ENCODE measurements at places on chromosomes 16 and 17.

DNA sequence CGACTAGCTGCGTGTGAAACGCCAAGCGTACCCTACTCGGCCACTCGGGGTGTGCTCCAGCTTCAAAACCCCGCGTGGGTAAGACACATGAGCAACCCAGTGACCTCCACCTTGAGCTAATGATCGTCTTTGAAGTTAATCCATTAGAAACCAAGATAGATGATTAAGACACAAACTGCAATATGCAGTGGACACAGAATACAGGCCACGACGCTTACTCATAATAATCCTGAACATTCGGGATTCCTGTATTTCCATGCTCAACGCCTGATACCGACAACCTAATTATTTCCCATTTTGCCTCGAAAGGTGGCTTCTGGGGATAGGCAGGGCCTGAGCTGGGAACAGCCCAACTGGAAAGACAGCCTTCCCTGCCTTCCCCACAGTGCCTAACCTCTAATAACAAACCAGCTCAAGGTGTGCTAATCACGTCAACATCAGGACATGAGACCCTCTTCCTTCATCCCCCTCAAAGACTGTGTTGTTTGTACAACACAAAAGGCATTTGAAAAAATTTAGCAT lies 504 bp upstream of the COPRS start:
- no peak for DNase-seq

DNA sequence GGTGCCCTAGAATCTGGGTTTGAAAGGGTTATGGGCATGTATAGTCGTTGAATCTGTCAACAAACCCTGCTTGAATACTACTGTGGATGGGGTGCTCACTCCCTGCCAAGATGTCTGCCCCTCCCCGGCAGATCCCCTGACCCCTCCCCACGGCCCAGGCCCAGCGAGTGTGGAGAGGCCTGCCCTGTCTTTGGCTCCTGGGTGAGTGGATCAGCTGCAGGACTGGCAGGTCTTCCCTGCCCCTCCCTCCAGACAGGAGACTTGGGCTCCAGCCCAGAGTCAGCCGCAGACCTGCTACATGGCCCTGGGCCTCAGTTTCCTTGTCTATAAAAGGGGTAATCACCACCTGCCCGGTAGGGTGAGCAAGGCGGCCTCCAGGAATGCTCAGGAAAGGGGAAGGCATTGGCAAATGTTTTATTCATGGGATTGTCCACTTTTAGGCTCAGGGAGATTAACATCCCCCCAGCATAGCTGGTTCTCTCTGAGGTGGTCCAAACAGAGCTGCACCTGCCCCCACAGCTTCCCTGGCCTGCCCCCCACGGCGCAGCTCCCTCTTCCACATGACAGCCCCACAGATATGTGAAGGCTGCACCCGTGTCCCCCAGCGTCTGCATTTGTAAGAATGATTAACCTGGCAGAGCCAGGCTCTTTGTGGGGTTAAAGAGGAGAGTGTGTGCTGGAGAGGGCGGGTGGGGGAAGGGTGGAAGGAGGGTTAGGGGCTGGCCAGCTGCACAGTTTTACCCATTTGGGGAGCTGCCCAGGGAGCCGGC lies 18.5 kb upstream of the SPNS2 start:
- DNase-seq: no peak

GRCh38 chr16:15976929-15977637 lies 27.7 kb downstream of the ABCC1 start:
- peak; percentile 64 for DNase-seq

DNA sequence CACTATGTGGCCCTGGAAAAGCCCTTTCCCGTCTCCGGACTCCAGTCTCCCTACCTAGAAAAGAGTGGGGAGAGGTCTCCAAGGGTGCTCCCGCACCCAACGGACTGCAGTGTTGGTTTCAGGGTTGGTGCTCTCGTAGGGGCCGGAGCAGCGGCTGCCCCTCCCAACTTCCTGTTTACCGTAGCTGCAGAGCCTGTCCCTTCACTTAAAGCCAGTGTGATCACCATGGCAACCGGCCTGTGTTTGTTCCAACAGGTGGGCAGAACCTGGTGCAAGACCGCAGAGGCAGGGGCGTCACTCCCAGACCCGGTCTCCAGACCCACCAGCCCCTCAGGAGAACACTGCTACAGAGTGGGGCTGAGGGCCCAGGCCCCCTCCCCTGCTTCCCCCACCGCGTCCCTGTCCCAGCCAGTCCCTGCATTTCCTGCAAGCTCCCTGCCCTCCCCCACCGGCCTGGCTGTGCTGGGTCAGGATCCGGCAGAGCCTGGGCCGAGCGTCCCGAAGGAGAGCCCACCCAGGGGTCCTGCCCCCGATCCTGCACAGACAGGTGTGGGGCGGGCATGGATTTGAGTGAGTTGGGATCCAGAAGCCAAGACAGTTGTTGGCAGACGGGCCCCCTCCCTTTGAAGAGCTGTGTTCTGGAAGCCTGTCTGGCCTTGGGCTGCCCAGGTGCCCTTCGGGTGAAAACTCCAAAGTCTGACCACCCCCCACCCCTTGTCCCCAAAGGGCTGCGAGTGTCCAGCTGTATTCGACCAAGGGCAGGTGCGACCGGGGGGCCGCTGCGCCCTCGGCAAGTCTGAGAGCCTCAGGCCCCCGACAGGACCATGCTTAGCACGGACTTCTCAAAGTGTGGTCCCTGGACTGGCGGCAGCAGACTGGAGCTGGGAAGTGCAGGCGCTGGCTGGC lies 1.5 kb upstream of the BAIAP3 start:
- peak; percentile 50 for DNase-seq

DNA sequence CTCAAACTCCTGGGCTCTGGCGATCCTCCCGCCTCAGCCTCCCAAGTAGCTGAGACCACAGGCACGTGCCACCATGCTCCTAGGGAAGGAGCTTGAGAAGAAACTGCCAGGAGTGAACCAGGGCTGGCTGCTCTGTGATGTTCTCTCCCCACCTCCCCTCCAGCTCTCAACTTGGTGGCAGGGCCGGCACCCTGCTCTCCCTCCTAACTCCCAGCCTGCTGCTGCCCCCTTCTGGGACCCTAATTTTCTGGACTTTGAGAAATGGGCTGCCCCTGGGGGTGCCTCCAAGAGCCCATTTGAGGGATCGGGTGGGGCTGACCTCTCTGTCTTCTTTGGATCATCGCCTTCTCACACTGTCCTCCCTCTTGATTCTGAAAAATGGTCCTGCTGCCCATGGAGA lies 14.9 kb upstream of the STAT3 start:
- DNase-seq: peak; percentile 25

- DNase-seq: no peak
Measured at GRCh38 chr16:16149710-16150116, 73.6 kb downstream of the ABCC6 start.

DNA sequence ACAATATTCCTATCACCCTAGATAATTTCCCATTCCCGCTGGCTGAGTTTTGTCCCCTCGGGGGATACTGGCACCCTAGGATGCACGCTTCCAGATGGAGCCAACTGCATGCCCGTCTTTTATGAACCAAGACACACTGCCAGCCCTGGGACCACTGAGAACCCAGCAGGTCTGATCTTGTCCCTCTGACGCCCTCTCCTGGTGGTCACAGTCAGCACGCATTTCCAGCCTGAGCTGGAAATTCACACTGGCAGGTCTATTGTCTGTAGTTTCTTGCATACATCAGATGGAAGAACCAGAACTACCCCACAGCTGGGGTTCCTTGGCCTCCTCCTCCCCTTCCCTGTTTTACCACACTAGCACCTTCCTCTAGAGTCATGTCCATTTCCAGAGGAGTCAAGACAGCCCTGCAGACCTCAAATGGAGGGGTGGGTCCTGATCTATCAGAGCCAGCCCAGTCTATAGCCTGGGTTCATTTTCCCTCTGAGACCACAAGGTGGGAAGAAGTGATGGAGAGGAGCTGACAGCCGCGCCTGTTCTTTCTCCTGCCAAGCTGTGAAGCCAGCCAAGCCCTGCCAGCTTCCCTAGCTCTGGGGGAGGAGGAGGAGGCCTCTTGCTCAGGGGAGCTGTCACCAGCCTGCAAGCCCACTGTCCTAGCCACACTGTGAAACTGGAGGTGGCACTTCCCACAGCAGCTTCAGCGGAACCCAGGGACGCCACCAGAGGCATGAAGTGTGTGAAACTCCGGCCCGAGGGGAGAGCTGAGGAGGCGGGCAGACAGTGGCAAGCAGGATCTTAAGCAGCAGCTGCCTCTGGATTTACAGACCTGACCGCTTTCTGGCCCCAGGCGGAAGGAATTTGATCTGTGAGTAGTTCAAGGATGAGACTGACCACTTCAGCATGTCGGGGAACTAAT lies 29.3 kb downstream of the MXRA7 start:
- DNase-seq: peak; percentile 74

DNA sequence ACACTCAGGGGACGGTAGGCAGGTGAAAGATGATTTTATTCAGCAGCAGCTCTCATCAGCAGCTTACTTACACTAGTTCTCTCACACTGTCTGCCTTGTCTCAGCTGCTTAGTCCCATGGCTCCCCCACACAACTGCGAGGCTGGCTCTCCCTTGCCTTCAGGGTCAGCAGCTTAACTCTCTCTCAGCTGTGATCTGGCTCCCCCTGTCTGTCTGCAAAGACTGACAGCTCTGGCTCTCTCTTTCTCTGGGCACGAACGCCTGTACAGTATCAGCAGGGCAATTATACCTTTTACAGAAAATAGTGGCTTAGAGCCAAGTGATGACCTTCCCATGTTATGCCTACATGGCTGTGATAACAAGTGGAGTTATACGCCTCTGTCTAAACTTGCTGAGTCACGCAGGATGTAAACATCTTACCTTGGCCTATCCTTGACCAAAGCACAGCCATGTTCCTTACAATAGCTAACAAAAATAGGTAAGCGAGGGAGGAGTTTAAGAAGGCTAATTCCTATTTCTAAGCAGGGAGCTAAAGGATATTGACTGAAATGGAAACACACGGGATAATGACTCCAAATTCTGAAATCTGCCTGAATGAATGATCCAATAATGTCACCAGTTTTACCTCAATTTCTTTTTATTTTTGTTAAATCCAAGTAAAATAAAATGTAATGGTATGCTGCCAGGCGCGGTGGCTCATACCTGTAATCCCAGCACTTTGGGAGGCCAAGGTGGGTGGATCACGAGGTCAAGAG lies 1.1 kb upstream of the NDUFAB1 start:
- no peak for DNase-seq

DNA sequence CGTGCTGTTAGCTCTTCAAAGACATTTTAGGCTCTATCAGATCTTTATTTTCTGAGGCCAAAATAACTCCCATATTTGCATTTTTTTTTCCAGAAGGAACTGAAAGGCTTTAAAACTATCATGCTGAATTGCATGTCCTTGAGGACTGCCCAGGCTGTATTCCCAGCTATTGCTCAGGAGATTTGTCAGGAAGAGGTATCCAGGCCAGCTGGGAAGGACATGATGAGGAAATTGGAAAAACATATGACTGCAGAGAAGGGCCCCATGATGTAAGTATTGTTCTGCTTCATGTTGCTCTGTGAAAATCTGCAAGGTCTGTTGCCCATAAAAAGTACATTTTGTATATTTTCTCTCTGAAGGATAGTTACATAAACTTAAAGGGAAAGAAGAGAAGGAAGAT lies 5.7 kb downstream of the CDC6 start:
- no peak for DNase-seq

GRCh38 chr17:75087558-75088453 lies at the start of gene SLC16A5:
SLC16A5 (plus strand) TSS chr17:75087954; CDS start chr17:75093637, 5,683 bp downstream.
- DNase-seq: peak; percentile 96

DNA sequence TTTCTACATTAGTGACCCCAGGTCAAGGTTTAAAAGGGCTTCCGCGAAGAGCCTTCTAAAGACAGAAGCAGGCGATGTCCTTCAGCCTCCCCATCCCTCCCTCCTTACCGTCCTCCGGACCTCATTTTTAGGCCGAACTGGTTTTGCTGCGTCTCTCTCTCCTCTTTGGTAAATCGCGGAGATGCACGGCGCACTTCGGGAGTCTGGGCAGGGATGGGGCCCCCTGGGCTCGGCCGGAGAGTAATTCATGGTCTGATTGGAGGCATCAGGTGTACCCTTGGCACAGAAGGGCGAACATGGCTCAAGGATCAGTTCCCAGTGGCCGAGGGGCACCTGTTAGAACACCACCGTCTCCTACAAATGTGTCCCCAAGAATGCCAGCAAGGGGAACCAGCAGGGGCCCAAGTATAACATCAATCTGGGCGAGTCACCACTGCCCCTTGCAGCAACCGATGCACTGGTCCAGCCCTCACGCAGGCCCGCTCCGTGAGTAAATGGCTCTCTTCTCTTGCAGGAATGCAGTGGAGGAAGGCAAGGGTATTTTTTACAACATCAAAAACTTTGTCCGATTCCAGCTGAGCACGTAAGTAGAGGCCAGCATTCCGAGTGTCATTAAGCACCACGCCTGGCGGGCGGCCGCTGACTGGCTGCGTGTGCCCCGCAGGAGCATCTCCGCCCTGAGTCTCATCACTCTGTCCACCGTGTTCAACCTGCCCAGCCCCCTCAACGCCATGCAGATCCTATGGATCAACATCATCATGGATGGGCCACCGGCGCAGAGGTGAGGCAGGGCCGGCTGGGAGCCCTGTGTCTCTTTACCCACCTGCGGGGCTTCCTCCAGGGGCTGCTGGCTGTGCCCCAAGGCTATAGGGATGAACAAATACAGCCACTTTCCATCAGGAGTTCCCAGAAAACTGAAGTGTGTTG lies 45.6 kb downstream of the MEAK7 start:
- DNase-seq: no peak

DNA sequence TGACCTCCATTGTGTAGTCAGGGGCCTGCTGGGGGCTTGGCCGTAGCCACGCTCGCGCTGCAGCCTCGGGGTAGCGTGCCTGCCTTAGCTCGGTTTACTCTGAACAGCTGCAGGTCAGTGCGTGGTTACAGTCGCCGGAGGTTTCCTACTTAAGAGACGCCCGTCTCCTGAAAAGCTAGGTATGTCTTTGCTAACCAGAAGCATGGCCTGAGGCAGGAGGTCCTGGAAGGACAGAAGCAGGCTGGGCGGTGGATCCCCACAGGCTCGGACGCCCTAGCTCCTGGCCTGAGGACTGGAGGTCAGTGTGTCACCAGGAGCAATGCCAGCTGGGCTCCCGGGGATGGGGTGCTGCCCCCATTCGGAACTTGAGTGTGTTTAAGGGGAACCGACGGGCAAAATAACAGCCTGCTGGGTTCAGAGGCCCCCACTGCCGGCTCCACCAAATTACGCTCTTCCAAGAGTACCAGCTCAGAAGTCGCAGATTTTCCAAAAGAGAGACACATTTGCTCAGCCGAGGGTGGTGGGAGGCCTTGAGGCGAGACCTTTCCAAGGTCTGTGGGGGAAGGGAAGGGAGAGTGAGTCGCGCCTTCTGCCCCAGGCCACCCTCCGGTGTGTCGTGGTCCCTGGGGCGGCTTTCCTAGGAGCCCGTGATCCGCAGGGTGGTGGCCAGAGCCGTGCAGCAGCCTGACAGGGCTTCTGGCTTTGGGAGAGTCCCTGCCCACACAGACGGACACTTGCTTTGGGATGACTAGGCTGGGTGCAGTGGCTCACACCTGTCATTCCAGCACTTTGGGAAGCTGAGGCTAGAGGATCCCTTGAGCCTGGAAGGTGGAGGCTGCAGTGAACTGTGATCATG lies 3.9 kb upstream of the GNG13 start:
- no peak for DNase-seq

DNA sequence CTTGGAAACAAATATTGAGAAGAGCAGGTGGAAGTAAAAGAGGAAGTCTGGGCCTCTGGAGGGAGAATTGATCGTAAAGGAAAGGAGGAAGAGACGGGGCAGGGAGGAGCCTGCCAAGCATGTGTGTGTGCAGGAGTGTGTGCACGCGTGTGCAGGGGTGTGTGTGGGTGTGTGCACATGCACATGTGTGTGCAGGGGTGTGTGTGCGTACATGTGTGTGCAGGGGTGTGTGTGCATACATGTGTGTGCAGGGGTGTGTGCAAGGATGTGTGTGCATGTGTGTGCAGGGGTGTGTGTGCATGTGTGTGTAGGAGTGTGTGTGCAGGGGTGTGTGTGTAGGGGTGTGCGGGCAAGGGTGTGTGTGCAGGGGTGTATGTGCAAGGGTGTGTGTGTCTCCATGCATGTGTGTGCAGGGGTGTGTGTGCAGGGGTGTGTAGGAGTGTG lies 10.0 kb downstream of the CEP295NL start:
- no peak for DNase-seq

- DNase-seq: no peak
Measured at GRCh38 chr17:80876950-80877728, 114.5 kb upstream of the CHMP6 start.

Data from suppressor macrophage (primary cell).